ENCODE measurements at places on chromosomes 4 and X.

GRCh38 chrX:47661539-47661938, 2.6 kb upstream of the UXT start:
- DNase-seq: no peak

DNA sequence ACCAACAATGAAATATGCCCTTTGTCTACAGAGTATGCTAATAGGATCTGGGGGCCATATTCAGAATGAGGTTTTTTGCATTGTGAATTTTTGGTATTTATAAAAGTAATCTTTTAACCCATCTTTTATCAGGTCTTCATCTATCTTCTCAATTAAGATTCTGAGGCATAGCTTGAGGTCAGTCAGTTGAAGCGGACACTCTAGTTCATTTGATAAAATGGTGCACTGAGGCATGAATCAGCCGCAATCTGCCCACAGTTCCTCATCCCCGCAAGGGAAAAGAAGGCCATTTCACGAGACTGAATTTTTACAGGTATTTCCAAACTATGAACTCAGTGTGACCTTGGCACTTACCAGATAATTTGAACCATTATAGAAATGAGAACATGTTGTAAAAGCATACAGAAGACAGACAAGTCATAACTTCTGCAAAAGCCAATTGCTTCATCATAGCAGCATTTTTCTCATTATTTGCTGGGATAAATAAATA, 19.3 kb upstream of the VCX2 start:
- no peak for DNase-seq

DNA sequence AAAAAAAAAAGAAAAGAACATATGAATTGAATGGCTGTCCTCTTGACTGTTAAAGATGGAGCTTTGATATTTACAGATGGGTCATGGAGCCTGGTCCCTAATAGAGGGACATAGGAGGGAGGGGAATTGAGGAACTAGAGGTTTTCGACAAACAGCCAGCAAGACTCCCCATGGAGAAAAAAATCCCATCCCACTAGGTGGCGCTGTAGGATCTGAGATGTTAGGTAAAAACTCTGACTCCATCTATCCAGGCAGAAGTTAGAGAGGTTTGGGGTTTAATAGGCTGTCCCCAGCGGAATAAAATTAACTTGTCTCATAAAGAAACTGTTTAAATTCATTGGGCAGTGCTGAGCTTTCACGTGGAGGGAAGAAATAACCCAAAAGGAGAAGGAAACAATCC, 45.9 kb downstream of the HMGB2 start:
- DNase-seq: no peak

DNA sequence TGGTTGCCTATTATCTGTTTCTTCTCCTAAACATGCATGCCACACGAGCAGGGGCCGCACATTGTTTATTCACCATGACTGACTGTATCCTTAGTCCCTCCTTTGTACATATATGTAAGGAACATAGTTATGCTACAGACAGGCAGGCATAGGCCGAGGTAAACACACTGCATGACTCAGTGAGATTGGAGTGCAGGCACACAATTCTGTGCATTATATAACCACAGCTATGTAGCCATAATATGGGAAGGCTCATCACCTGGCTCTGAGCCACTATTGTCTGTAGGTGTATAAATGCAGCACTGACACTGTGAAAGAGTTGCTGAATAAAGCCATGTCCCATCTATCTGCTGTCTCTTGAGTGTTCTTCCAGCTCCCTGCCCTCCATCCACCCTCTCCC, 431.6 kb downstream of the IDS start:
- no peak for DNase-seq

DNA sequence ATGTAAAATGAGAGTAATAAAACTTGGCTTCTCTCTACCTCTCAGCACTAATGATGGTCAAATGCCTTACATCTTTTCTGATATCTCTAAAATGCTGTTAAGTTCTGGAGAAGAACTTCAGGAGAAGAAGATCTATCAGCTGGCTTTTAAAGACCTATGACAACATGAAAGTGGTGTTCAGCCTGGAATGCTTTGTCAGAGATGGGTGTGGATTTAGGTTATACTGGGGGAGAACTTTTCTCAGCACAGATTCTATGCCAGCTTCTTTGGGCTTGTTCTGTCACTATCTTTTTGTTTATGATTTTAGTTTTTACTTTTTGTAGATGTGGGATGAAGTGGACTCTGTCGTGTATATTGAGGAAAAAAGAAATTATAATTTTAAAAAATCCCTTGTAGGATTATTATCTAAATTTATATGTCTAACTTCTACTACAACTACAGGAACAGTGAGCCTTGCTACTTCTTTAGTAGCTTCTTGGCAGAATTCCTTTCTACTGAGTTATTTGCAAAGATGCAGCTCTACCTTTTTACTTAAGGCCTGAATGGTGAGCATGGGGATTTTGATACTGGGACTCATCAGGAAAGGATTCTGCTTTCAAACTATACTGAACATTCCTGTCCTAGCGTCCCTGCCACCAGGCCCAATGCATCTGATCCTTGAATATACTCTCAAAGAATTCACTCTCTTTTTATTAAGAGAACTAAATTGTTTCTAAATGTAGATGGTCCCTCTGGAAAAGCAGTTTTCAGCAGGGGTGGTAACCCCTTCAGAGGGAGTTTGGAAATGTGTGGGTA, 19.6 kb downstream of the CYP2U1 start:
- no peak for DNase-seq

GRCh38 chr4:6910340-6910959, 824 bp downstream of the TBC1D14 start:
- DNase-seq: no peak

DNA sequence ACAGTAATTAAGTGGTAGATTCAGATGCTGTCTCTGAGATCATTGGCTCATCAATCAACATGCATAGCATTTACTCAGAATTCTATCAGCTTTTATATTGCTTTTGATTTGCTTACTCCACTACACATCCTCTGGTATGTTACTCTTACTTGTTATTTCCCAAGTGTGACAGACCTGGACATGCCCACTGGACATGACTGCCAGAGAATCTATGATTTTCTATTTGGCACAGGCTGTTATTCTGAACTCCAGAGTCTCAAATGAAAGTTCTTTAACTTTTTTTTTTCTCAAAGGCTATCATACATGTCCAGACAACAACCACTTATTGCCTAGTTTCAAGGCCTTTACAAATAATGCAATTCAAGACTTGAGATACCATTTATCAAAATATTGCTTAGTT, 116.1 kb upstream of the ARHGAP24 start:
- no peak for DNase-seq

DNA sequence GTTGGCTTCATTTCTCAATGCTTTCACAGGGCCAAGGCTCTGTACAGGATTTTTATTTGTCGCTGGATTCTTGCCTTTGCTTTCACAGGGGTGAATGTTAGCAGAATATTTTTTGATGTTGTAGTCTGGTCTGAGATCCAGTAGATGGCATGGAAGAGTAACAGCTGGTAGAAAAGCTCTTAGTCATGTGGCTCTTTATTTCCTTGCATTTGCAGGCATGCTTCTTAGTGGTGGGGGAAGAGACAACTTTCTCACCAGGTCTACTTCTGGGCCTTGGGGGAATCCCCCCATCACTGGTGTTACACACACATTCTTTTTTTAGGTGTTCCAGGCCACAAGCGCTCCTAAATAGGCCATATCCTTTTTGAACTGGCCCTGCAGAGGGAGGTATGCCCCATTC, 58.2 kb upstream of the DKK2 start:
- DNase-seq: no peak

- peak; percentile 96 for DNase-seq
Measured at GRCh38 chr4:103099691-103100392, at the start of gene BDH2. Gene BDH2 (minus strand): TSS chr4:103099834. CDS start chr4:103096254, 3,580 bp downstream.

DNA sequence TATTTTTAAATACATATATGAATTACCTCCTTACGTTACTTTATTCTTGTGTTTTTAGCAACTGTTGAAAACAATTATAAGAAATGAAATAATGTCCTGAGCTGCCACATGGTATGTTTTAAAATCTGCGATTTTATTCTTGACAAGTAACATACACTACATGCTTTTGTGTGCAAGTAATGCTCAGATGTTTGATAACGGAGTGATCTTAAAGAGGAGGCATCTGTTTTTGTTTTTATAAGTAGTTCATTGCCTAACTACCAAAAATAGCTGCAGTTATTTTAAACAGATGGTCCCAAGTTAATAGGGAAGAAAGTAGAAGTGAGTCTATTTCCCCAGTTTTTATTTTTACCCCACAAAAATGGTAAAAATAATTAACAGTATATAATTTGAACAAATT, 55.2 kb downstream of the GAB1 start:
- peak; percentile 87 for DNase-seq

- no peak for DNase-seq
Measured at GRCh38 chr4:188289531-188290125, 150.4 kb downstream of the TRIML1 start.

DNA sequence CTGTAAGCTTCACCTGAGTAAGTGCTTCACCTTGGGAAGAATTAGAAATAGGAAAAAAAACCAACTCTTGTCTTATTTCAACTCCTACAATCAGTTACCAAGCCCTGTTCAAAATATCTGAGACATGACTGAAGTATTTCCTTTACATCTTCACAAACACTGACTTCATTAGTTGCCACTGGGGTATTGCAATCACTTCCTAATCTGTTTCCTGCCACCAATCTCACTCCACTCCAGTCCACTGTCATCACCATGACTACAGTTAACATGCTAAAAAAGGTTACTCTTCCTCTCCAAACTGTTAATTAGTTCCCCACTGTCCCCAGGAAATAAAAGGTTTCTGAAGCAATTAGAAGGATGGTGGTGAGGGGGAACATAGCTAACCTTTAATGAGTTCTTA, 3.3 kb upstream of the SUPT20HL1 start:
- no peak for DNase-seq

DNA sequence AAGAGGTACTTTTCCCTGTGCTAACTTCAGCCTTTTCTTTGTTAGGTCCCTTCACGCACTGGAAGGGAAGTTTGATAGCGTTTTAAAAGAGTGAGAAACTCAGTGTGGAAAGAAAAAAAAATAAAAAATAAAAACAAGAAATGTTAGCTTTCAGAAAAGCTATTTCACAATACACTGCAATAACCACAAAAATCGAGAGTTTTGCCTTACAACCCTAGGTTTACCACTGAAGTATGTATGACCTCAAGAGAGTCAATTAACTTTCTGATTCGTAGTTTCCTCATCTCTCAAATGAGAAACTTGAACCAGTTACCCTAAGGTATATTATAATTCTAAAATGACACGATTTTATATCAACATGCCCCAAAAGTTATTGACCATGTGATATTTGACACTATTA, 93.9 kb upstream of the JADE1 start:
- no peak for DNase-seq

- DNase-seq: peak; percentile 91
Measured at GRCh38 chr4:113276464-113277170, 227.2 kb downstream of the ANK2 start.

- DNase-seq: peak; percentile 29
Measured at GRCh38 chrX:133999031-133999705, 13.8 kb upstream of the GPC3 start.

GRCh38 chr4:16337936-16338335, 111.7 kb upstream of the TAPT1 start:
- no peak for DNase-seq

DNA sequence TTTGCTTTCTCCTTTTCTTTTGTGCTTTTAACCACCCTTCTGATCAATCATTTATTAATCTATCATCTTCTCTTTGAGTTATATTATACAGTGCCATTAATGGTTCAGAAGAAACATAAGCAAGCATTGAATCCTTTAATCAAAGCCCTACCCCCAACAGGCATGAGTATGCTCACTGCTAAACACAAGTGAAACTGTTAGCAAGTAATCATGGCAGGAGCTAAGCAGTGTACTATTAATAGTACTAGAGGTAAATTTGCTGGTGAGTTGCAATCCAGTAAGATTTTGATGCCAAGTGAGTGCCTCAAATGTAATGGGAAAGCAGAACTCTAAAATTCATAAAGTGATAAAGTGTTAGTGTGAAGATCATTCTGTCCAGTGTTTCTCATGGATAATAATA, 57.2 kb downstream of the FNIP2 start:
- DNase-seq: no peak

DNA sequence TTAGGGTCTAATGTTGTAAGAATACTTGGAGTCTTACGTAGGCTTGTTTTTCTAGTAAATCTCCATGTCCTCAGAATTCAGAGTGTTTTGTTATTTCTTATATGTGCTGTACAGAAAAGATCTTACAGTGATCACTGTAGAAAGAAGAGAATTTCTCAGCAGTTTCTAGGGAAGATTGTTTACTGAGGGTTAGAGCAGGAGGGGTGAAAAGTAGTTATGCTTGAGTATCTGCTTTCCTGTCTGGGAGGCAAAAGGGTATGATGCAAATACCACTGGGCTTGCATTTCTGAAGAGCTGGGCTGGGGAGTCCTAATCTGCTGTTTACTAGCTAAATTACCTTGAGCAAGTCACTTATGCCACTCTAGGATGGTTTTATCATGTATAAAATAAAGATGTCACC, 78.2 kb downstream of the BEND4 start:
- DNase-seq: no peak

GRCh38 chr4:188130355-188130754, 8.9 kb upstream of the TRIML1 start:
- no peak for DNase-seq

DNA sequence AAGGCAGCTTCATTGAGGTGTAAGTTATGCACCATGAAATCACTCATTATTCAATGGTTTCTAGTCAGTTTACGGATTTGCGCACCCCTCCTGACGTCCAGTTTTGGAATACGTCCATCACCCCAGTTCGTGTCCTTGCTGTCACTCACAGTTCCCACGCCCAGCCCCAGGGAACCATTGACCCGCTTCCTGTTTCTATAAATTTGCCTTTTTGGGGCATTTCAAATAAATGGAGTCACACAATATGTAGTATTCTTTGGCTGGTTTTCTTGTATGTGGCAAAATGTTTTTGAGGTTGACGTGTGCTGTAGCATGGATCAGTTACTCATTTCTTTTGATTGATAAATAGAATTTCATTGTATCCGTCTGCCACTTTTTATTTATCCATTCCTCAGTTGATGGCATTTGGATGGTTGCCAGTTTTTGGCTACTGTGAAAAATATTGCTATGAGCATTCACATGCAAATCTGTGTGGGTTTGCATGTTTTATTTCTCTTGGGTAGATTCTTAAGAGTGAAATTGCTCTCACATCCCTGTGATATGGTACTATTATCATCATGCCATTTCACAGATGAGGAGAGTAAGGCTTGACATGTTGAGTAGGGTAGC, 18.4 kb upstream of the SORCS2 start:
- DNase-seq: no peak
